ENCODE measurements at places on chromosomes 1 and 21.

DNA sequence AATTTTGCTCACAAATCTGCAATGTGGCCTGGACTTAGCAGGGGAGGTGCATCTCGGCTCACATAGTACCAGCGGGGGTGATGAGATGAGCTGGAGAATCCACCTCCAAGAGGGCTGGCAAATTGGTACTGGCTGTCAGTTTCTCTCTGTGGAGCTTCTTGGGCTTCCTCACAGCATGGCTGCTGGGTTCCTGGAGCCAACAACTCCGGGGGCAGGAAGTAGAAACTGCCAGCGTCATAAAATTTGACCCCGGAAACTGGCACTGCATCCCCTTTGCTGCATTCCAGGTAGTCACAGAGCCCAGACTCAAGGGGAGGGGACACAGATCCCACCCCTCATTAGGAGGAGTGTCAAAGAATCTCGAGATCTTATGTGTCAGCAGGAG, 17.0 kb upstream of the TNFRSF1B start:
- no peak for DNase-seq

- no peak for DNase-seq
Measured at GRCh38 chr21:34020005-34020847, 53.2 kb upstream of the MRPS6 start.

DNA sequence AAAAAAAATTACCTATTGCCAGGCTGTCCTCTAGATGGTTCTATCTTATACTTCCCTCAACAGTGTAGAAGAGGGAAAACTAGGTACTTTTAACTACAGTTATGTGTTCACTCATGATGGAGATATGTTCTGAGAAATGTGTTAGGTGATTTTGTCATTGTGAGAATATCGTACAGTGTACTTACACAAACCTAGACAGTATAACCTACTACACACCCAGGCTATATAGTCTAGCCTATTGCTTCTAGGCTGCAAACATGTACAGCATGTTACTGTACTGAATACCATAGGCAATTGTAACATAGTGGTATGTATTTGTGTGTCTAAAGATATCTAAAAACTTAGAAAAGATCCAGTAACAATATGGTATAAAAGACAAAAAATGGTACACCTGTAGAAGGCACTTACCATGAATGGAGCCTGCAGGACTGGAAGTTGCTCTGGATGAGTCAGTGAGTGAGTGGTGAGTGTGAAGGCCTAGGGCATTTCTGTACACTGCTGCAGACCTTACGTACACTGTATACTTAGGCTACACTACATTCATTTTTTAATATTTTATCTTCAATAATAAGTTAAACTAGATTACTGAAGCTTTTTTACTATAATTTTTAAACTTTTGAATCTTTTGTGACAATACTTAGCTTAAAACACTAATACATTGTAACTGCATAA, 13.2 kb downstream of the MGST3 start:
- no peak for DNase-seq

DNA sequence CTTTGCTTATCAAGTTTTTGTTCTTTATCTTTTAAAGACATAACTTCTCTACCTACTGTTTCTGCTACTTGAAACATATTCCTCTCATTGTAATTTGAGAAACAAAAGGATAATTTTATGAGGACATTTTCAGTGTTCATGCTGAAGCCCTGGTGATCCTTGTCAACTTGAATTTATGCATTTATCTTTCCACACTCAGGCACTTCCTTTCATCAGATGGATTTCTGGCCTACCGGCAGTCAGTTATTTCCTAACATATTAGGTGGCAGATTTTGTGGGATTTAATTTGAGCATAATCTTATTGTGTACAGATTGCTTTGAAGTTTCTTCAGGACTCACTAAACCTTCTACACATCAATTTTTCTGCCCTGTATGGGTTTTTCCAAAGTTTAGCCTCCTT, 75.0 kb downstream of the RGL1 start:
- no peak for DNase-seq

- DNase-seq = no peak
Measured at GRCh38 chr1:186275822-186276221, 99.2 kb downstream of the TPR start.

- DNase-seq = no peak
Measured at GRCh38 chr1:66140072-66140471, 347.4 kb downstream of the PDE4B start.

DNA sequence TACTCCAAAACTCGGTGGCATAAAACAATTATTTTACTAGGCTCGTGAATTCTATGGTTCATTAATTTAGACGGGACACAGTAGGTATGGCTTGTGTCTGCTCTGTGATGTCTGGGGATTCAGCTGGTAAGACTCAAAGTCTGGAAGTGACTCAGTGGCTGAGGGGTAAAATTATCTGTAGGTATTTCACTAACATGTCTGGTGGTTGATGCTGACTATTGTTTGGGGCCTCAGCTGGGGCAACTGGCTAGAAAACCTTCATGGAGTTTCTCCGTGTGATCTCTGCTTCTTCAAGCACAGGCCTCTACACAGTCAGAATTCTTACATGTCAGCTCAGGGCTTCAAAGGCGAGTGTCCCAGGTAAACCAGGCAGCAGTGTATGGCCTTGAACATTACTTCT, 41.2 kb upstream of the KLF17 start:
- DNase-seq = no peak

- DNase-seq = no peak
Measured at GRCh38 chr1:64917328-64917861, 49.0 kb downstream of the JAK1 start.

GRCh38 chr21:36704958-36705678, 6.2 kb downstream of the SIM2 start:
- DNase-seq = no peak

DNA sequence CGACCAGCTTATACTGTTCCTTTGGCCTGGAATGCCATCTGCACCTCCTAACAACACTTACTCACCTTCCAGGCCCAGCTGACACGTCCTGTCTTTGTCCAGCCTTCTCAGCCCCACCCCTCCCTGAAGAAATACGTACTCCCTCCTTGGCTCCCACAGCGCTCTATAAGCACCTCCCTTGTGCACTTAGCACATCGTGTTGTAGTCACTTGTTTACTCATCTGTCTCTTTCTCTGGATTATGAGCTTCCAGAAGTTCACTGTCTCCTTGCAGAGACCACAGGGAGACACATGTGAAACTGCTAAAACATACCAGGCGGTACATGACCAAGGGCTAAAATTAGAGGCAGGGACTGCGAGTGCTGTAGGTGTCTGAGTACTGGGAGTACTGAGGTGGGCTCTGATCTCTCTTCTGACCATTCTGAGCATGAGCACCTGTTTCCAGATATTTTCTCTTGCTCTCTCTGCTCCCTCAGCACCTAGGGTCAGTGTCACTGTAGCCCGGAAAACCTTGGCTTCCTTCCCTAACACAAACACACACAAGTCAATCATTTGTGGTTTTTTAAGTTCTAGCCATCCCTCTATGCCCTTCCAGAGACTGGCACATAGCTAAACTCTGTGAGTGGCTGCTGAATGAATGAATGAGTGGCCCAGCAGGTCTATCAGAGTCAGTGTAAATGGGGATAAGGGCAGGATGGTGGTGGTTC, 5.1 kb downstream of the DCST1 start:
- DNase-seq = no peak

DNA sequence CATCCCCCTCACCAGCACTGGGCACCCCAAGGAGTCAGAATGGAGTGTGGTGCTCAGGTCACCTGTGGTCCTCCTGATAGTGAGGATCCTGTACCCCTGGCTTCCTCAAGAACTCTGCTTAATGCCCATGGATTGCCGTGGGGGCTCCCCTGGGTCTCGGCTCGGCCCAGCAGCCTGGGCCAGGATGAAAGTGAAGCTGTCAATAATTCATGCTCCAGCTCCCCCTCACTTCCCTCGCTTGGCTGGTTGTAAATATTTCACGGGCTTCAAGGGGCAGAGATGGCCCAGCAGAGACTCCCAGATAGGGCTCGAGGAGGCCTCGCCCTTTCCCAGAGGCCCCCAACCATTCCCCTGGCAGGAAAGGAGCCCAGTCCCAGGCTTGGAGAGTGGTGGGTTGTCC, 42.6 kb upstream of the KCNA10 start:
- no peak for DNase-seq

DNA sequence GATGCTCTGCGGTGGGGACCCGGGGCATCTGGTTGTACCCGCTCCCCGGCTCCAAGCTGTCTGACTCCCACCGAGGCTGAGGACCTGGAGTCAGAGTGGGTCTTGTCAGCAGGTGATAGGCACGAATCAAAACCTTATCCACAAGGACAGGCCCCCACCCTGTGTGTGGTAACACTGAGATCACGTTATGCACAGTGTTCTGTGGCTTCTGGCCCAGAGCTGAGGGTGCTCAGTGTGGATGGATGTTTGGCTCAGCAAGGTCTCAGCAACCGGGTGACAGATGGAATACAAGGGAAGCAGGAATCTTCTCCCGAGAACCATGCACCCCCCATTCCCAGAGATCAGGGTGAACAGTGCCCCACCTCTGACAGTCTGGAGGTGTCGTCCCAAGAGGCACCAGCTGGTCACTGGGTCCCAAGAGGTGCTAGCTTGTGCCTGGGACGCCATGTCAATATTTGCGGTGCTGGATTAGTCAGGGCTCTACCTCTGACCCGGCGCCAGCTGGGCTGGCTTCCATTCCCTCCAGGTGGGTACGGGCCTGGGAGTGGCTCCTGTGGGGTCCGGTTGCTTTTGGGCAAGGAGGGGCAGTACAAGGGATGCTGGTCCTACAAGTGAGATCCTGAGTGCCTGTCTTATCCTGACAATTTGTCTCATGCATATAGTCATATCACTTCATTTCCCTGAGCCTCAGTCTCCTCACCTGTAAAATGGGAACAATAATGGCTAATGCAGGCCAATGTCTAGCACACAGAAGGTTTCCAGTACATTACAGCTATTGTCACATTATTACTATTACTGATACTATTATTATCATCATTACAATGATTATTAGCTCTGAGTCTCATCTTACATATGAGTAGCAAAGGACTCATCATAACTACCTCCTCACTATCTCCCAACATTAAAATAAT, 957 bp downstream of the CAPN9 start:
- no peak for DNase-seq

- DNase-seq = no peak
Measured at GRCh38 chr1:205127646-205128045, 5.9 kb upstream of the RBBP5 start.

DNA sequence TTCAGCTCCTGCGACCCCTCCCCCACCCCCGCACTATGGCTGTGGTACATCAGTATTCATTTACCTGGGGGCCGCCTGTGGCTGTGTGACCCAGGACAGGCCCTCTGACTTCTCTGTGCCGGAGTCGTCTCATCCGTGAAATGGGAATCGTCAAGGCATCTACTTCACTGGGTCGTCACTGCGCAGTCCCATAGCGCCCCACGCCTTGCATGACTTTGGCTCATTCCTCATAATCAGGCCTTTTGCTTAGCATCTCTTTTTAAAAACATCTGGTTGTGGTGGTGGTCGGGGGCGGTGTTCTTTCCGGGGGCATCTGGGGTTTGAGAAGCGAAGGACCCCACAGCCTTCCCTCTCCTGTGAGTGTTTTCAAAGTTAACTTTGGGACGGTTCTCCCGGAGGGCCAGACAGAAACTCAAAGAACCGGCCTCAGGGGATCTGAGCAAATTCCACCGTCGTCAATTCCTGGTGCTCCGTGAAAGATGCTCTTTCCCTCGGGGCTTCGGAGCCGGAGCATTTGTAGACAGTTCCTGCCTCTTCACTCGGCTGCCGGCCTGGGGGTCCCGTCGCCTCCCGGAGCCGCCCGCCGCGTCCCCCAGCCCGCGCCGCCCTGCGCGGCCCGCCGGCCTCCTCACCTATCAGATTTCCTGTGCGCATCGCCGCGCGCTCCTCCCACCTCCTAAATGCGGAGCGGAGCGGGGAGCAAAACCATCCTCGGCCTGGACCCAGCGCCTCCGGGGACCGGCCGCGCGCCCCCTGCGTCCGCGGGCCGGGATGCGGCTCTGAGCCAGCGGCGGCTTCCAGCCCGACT, at the start of gene B3GALT5:
Gene B3GALT5, plus strand, starts transcription at position 708 of the 808 bp plus-strand sequence. CDS start 47,620 bp downstream, outside the sequence.
- DNase-seq = no peak

GRCh38 chr1:52400131-52400530, 4.1 kb downstream of the ORC1 start:
- no peak for DNase-seq

DNA sequence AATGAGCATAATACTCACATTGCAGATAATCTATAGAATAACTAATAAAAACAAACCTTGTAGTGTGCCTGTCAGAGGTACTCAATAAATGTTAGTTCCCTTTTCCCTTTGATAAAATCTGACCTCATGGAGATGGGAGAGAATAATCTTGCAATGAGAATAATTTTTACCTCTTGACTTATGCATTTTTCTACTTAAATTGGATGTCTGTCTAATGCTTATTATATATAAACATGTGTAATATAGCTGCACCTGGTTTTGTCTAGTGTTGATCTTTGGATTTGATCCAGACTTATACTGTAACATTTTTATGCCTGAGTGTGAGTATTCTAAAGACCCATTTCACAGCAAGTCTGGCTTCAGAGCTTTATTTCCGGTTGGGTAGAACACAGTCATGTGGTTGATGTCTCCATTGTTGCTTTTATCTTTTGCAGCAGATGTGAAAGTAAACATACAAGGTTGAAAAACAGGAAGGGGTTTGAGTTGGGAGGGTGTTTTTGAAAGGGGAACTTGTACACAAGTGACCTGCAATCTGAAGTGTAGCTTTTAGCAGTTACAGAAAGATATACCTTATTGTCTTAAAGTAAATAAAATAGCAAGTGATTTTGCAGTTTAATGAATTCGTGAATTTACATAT, 12.4 kb downstream of the EPB41 start:
- DNase-seq = no peak

DNA sequence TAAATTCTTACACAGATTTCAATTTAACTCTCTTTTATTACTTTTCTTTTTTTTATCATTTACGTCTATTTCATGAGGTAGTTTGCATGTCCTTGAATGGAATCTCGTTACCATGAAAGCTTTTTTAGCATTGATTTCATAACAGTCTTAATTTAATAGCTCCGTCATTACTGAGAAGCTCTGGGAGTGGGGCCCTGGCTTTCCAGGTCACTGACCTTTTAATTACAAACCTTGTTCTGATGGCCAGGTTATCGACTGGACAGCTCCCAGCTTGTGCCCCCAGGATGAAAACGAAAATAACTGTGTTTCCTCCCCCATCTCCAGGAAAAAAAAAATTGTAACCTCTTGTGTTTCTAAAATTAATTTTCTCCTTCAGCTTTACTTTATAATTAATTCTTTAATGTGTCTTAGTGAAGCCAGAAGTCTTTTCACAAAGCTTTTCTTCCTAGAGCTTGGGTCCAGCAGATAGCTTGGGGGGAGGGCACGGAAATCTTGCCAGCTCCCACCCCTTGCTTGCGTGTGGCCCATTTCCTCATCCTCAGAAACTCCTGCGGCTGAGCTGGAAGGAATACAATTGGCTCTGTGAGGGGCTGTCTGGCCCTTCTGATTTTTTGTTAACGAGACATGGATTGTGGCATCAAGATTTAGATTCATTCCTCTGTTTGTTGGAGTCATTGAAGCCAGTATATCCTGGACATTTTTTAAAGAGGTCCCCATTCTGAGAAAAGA, 65.7 kb downstream of the PEX14 start:
- DNase-seq = no peak

- peak; percentile 49 for DNase-seq
Measured at GRCh38 chr1:156082309-156083091, at the start of gene MEX3A. Gene MEX3A, minus strand, starts transcription at chr1:156082465. Its CDS starts 467 bp downstream, at chr1:156081998.

DNA sequence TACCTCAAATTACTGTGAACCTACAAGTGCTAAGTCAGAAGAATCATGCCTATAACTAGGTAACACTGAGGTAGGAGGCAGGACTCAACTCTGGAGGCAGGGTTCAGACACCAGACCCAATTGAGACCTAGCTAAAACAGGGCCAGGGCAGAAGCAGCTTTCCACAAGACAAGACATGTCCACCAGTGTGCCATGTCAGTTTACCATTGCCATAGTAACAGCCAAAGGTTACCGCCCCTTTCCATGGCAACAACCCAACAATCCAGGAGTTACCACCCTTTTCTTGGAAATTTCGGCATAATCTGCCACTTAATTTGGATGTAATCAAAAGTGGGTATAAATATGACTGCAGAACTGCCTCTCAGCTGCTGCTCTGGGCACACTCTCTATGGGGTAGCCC, 432.3 kb downstream of the DPYD start:
- no peak for DNase-seq
